Caco-2 (cell line): ENCODE measurements at places on chromosomes 2 and 18.

- no peak for DNase-seq
These were observed 45.6 kb downstream of the SS18 start for GRCh38 chr18:26044807-26045206.

DNA sequence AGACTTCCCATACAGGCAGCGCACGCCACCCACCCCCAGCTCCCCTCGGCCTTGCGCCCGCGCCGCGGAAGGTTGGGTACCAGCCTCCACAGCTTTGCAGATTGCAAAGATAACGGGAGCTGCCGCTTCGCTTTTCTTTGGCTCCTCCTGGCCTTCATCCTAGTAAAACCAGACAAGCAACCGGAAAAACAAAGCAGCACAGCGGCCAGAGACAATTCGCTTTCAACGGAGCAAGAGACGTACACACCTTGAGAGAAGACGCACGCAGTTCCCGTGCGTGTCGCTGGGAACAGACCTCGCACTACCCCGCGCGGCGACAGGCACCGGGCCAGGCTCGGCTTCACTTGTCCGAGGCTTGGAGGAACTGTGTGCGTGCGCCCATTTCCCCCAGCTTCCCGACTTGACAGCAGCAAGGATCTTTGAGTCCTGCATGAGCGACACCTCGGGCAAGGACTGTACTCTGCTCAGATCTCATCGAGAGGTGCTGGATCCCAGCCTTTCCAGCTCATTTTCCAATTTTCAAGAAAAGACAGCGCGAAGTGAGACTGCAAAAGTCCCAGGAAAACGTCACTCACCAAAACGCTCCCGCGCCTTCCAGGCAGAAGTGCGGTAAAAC, 964 bp downstream of the ZBTB7C start:
- DNase-seq = no peak

DNA sequence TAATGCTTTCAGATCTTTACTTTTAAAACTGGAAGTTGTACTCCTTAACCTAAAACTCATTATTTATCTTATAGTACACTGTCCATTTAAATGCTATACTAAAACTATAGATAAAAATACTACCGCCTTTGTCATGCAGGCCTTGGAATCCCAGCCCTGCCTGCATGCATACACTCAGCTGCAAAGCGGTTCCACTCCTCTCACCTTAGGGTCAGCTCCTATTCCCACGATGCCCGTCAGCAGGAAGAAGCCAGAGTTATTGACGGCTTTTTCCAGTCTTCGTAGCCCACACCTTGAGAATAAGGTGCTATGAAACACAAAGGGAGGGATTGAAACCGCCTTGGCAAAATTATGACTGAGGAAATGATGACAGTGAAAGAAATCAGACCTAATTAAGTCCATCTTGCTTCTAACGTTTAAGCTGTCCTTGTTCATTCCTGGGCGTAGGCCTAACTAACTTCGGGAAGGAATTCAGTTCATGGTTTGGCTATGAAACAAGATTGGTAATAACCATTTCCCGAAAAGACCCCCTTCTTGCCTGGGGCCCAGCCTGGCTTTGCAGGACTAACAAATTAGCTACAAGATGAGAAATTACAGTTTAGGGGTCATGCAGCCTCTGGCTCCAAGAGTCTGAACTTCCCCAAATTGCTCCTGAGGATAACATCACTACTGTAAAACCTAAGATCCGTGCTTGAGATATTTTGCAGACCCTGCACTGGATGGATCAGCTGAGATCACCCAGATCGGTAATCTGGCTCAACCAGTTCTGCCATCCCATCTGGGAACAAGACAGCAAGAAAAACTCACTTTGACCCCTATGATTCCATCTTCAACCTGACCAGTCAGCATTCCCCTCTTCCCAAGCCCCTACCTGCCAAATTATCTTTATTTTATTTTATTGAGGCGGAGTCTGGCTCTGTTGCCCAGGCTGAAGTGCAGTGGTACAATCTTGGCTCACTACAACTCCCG, 17.1 kb downstream of the EPB41L5 start:
- no peak for DNase-seq

- DNase-seq = peak; percentile 59
These were observed at the start of gene DYSF for GRCh38 chr2:71453404-71454220. Gene DYSF (plus strand): TSS chr2:71453561.

DNA sequence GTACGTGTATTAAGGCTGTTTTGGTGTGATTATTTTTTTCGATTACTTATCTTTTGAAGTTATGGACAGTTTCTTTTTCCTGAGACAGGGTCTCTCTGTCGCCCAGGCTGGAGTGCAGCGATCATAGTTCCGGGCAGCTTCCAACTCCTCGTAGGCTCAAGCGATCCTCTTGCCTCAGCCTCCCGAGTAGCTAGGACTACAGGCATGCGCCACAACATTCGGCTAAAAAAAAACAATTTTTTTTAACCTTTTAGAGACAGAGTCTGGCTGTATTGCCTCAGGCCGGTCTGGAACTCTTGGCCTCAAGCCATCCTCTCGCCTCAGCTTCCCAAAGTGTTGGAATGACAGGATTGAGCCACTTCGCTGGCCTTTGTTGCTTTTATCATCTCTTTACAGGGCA, 945 bp downstream of the HAT1 start:
- DNase-seq = no peak

DNA sequence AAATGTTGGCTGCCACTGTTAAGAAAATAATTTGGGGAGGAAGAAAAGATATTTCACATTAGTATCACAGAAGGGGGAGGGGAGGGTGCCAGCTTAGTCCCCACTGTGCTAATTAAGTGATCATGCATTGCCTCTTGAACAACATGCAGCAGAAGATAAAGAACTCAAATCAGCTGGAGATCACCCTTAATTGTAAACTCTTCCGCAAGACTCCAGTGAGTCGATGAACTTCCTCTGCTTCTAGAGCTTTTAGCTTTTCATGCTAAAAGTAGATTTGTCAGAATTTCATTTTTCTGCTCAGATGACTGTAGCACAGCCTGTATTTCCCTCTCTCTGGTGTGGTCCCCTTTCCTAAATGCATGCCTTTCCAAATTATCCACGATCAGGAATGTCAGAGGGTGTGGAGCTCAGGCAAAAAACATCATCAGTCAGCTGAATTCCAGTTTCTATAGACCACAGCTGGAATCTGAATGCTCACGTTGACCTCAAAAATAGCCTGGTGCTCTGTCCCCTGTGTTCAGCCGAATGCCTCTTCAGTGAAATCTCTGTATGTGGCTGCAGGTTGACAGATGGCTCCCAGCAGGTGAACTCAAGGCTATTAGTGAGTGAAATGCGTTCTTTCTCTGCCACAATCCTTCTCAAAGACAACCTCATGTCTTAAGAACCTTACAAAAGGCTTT, 156.8 kb upstream of the UNC80 start:
- no peak for DNase-seq

DNA sequence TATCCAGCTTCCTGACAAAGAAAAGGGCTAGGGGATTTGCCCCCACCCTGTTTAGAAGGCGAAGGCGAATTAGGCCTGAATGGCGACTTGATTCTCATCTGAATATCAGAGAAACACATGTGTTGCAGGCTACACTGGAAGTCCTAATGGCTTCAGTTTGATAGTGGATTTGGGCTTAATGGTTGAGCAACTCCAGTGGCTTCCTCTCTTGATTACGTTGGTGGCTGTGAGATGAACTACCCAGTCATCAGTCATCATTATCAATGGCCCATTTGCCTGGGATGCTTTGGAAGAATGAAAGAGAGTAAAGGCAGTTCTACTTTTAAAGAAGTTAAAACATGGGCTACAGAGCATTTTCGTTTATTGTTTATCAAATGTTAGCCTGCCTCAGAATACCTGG, 60.9 kb upstream of the IL1R1 start:
- no peak for DNase-seq

DNA sequence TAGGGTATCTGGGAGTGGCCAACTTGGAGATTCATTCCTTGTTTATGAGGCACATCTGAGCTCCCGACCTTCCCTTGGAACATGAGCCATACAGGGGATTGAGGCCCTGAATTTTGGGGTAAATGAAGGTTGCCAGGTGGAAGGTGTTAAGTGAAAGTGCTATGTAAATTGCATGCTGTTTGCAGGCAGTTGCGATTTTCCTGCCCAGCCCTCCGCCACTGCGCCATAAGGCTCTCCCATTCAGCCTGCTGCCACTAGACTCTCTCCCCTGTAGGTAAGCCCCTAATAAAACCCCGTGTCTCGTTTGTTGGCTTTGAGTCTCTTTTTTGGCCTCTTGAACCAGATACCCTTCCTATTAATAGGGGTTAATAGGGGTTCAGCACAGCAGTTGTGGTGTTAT, 33.8 kb downstream of the PCARE start:
- no peak for DNase-seq

DNA sequence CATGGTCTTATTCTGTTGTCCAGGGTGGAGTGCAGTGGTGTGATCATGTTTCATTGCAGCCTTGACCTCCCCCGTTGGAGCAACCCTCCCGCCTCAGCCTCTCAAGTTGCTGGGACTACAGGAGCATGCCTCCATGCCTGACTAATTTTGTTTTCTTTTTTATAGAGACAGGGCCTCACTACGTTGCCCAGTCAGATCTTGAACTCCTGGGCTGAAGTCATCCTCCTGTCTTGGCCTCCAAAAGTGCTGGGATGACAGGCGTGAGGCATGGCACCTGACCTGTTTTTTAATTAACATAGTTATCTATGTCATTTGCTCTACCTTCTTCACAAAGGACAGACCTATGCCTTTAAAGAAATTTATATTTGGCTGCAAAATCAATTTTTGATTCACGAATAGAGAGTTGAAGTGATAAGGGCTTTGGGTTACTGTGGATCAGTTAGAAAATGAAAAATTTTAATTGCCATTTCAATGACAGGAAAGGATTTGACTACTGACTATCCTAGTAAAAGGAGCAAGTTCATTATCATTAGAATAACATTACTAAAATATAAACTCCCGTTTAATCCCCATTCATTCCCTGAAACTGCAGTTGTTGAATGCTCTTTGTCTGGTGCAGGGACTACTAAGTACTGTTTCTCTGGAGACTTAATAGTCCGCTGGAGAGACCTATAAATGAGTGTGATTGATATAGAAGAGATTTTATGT, 3.7 kb downstream of the RNF138 start:
- no peak for DNase-seq

GRCh38 chr2:37551783-37552182, 119.7 kb downstream of the CDC42EP3 start:
- DNase-seq = no peak

GRCh38 chr18:37392648-37393047, 172.9 kb downstream of the CELF4 start:
- DNase-seq = no peak

- DNase-seq = no peak
These were observed 116.5 kb upstream of the FOSL2 start for GRCh38 chr2:28276076-28276618.

GRCh38 chr2:168712053-168712452, 90.4 kb upstream of the NOSTRIN start:
- no peak for DNase-seq

- no peak for DNase-seq
These were observed 47.8 kb upstream of the ST3GAL5 start for GRCh38 chr2:85936421-85937068.

DNA sequence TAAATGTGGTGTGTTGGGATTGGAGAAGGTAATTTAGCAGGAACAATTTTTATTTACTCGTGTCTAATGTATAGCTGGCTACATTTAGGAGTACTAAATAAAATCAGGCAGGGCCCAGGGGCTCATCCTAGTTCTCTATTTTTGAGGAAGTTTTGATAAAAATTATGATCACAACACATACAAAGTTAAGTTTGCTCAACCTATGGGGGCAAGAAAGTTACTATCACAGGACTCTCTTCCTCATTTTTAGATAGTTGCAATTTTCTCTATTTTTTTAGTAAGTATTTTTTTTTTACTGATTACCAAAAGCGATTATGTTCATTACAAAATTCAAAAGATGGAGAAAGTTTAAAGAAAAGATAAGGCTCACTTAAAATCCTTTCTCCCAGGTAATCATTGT, 60.0 kb upstream of the RPE start:
- DNase-seq = no peak
